NCI-H460 (cell line): ENCODE measurements at places on chromosomes 3 and 15. TPM values are rescaled to one million over a fixed set of nuclear protein-coding genes. Genes with fewer than 3 reads are reported as not detected.
A peak's percentile ranks its signal among the peaks of the same experiment; 100 is the strongest.

LIPC gene
- not detected in 2 replicates for total RNA-seq

CFAP20DC gene
- 0.98 and 2.6 TPM in 2 replicates for total RNA-seq

CALML4 gene
- 5.8 and 6.8 TPM in 2 replicates for total RNA-seq

- DNase-seq = no peak
These were observed 32.5 kb downstream of the BHLHE40 start for GRCh38 chr3:5011555-5012256.

DNA sequence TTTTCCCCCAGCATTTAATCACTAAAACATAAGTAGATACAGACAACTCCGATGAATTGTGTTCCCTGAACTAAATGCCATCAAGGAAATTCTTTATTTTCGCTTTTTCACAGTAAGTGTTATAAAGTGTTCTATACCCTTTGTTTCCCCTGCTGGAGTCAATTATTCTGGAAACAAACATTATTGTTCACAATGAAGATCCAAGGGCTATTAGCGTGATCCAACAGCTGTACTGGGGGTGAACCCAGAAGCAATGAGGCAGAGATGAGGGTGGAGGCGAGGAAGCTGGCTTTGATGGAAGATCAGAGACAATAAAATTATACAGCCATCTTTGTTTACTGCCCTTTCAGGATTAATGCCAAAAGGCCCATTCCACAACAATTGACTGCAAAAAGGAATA is 250.3 kb upstream of the IGF1R start:
- DNase-seq = no peak

- DNase-seq = no peak
These were observed 20.8 kb downstream of the SLC12A8 start for GRCh38 chr3:125191730-125192129.

- DNase-seq = no peak
These were observed 29.6 kb downstream of the MGLL start for GRCh38 chr3:127792541-127793292.

- DNase-seq = peak; percentile 34
These were observed 51.9 kb downstream of the BBX start for GRCh38 chr3:107574650-107575049.

GRCh38 chr15:98859149-98859548 is 148.4 kb downstream of the PGPEP1L start:
- DNase-seq = no peak

DNA sequence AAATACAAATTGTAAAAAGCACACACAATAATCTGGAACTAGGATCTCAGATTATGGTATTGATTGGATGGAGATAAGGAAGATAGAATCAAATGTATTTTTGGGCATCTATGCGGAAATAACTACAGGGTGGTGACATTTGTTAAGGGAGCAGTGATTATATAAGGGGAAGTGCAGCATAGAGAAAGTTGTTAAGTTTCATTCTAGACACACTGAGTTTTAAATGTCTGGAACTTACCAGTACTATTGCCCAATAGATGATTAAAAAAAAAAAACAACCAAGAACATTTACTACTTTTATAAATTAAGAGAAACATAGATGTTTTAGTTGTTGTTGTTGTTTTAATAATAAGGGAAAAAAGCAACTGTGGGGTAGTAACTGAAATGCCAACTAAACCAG is 32.1 kb upstream of the C3orf38 start:
- no peak for DNase-seq
